Right forelimb (tissue), 1 donor: ENCODE measurements at places on chromosomes 2 and 18.

DNA sequence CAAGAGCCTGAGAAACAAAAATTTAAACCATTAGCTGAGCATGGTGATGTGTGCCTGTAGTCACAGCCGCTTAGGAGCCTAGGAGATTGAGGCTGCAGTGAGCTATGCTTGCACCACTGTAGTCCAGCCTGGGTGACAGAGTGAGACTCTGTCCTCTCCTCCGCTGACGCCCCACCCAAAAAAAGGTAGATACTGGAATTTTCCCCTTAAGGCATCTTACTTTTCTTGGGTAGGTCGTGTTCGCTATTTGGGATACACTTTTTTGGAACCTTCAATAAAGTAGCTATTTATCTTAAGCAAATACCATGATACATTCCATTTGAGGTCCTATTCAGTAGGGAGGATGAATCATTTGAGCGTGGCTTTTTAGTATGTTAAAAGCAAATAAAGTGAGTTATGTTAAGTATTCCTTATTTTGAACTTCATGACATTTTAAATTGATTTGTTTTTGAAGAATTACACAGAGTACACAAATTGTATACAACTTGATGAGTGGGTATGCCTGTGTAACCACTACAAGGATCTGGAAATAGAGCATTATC, 38.7 kb downstream of the RALBP1 start:
- no peak for DNase-seq

DNA sequence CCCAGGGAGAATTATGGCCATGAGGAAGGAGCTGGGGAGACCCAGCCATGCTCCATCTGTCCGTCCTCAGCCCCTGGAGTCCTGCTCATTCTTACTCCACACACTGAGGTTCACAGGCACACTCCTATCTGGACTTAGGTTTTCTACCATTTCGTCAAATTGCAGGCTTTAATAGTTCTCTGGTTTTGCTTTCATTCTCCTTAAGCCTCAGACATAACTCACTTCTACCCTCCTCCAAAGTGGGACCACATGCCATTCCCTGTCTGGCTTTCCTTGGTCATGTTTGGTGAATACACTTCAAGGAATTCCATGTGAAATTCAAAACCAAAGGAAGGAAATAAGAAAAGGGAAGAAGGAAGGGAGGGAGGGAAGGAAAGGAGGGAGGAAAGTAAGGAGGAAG, 115.7 kb downstream of the CMPK2 start:
- no peak for DNase-seq

DNA sequence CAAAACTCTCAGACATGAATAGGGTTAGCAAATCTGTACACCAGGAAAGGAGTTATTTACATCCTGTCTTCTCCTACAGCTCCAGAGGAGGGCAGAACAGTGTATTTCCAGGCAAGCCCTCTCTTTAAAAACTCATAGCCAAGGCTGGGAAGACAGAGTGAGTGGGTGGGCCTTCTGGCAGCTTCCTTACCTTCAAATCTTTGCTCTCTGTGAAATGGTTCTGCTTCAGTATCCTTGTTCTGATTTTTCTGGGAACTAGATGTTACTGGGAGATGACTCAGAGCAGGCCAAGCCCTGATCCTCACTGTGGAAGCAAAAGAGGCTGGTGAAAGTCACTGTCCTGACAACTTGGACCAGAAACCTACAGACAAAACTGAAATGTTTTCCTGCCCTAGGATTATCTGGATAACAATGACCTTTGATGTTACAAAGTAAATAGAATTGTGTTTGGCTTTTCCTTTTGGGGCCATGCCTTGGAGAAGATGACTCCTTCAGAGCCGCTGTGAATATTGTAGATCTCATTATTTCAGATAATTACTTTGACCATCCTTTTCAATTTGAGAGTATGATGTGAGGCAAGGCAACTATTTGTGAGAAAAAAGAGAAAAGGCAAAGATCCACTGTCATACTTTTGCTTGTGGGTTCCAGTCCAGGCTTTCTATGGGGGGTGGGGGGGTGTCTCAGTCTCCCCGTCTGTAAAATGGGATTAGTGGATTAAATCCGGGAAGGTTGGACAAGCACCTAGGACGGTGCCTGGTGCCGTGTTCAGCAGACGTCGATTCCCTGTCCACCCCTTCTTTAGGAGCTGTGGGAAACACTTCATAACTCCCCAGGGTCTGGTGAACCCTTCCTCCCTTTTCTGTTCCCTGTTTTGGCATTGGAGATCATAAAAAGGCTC, 644 bp upstream of the QPCT start:
- DNase-seq = peak; percentile 43

GRCh38 chr2:27501042-27501441, 4.4 kb downstream of the GCKR start:
- DNase-seq = no peak

- no peak for DNase-seq
These were observed 116.4 kb downstream of the LYPD6 start for GRCh38 chr2:149446748-149447147.

GRCh38 chr2:242057379-242058040, 188.0 kb downstream of the RTP5 start:
- DNase-seq = no peak

GRCh38 chr2:24461685-24462084, 29.4 kb upstream of the NCOA1 start:
- no peak for DNase-seq

DNA sequence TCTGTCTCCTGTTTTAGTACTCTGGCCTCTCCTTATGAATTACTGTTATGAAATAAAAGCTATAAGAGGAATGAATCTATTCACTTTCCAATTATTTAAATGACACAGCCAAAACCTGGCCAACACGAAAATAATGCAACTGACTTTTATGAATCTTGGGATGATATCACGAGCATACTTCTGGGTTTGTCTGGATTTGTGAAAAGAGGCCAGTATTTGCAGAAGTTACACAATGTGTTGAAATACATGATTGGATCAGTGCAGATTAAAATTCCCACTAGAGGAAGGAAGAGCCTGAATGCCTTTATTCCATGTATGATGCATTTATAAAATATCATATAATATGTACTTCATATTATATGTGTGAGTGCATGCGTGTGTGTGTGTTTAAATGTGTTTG, 418.2 kb downstream of the GRB14 start:
- no peak for DNase-seq

GRCh38 chr2:24513281-24514071, 22.4 kb downstream of the NCOA1 start:
- DNase-seq = no peak

- DNase-seq = no peak
These were observed 254.0 kb upstream of the RBMS1 start for GRCh38 chr2:160747501-160748170.

- DNase-seq = no peak
These were observed 576.8 kb downstream of the SATB2 start for GRCh38 chr2:198880986-198881385.

DNA sequence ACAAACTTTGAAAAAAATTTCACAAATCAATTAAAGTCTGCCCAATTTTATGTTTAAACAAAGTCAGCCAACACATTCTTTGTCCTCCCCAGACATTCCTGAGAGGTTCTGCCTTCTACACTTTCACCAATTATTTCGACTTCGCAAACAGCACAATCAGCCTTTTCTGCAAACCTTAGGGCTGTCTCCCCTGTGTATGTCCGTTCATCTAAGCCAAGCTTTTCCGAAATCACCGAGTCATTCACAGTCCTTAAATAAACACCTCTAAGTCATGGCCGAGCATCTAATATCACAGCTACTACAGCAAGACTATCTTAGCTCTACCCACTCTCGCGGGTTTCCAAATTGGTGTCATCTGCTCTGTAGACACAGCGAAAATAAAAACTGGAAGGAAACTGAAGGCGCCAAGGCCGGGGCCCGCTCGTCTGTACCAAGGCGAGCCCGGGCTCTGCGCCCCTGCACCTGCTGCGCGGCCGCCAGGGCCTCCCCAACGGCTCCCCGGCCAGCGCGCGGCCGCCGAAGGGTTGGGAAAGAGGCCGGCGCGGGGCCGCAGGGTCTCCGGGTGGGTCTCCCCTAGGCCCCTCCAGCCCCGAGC, 730 bp downstream of the ODC1 start:
- DNase-seq = no peak

GRCh38 chr2:119723784-119724467, 35.8 kb upstream of the PTPN4 start:
- DNase-seq = peak; percentile 37

DNA sequence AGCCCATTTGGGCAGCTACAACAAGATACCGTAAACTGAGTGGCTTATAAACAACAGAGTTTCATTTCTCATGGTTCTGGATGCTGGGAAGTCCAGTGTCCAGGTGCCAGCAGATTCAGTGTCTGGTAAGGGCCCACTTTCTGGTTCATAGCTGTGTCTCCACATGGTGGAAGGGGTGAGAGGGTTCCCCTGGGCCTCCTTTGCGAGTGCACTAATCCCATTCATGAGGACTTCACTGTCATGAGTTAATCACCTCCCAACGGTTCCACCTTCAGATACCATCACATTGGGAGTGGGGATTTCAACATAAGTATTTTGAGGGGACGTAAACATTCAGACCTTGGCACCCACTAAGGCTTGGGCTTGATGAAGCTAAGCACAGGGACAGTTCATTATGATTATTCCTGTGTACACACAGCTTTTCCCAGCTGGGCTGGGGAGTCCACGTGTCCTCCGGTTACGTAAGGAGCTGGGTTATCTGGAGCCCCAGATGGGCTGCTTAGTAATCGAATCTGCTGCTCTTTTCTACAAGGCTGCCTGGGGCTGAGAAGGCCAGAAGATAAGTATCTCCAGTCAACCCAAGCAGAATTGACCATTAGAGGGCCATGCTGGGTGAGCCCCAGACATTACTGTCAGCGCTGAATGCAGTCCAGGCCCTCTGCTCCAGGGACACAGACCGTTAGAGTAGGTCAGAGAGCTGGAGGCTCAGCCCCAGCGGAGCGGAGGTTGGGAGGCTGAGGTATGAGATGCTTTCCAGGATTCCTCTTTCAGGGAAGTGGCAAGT, 42.7 kb downstream of the EPAS1 start:
- no peak for DNase-seq

DNA sequence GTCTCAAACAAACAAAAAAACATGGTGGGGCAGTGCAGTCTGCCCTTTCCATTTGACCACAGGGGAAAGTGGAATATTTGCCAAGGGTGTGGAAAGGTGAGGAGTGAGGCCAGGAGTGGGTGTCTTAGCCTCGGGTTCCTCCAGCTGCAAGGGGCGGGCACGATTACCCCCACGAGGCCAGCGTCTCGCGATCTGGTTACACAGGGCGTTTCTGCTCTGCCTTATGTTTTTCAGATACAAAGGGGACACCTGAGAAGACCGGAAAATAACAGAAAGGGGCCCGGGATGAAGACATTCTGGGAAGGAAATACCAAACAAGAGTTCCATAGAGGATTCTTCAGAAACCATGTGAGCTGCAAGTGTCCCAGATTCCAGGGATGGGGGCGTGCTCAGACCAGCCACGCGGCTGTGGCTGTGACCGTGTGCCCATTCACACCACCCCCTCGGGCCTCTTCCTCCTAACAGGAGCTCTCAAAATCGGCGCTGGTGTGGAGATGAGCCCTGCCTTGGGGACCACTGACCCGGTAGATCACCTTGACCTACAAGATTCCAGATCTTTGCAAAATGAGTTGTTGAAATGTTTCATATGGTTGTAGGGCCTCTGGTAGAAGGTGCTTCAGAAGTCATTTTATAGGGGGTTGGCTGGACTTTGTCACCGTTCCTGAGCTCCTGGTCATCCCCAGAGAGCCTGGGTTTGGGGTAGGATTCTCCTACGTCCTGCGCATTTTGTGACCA, 34.2 kb downstream of the FAM178B start:
- DNase-seq = peak; percentile 32

GRCh38 chr2:197042739-197043196, 116.3 kb upstream of the PGAP1 start:
- DNase-seq = no peak

DNA sequence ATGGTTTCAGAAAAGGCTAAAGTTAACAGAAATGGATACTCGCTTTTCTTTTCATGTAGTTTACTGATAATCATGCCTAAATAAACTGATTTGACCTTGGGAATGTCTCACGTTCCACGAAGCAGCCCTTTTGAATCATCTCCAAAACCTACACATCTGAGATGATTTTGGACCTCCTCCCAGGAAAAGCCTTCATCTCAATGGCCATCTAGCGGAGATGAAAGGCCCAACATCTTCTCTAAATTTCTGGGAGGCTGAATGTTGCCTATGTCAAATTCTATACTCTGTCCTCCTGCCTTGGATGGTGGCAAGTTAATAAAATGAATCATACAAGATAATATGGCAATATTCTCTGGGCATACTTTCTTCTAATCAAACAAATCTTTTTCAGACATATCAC, 448.5 kb downstream of the ZEB2 start:
- DNase-seq = no peak

GRCh38 chr2:7884338-7884737, 797.5 kb upstream of the ID2 start:
- DNase-seq = no peak

DNA sequence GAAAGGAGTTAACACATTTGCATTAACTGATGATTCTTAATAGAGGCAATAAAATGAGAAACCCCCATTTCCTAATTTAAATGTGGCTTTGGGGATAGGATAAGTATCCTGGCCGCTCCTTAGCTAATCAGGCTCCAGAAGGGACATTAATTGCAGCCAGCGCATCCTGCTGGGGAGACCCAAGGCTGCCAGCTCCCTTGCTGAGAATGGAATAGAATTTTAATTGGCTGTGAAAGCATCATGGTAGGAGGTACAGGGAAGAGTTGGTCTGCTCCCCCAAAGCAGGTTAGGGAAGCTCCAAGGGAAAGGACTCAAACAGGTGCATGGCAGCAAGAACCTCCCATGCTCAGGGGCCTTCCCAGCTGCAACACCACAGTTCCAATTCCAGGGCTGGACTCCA, 71.4 kb downstream of the MARCHF4 start:
- DNase-seq = no peak

DNA sequence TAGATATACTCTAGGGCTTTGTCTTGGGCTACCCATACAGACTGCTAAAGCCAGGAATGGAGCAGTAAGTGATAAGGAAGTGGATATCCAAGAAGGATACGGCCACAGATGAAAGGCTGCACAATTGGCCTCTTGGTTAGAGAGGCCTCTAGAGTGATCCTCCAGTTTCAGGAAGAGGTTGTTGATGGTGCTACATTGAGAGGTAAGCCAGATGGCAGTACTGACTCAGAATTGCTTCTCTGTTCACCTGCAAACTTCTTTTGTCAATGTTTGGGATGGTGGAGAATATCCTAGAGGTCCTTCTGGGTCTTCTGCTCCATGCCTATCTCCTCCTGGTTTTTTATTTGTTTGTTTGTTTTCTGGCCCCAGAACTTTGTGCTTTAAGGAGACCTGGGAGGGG, 226.8 kb upstream of the LRRTM1 start:
- no peak for DNase-seq

DNA sequence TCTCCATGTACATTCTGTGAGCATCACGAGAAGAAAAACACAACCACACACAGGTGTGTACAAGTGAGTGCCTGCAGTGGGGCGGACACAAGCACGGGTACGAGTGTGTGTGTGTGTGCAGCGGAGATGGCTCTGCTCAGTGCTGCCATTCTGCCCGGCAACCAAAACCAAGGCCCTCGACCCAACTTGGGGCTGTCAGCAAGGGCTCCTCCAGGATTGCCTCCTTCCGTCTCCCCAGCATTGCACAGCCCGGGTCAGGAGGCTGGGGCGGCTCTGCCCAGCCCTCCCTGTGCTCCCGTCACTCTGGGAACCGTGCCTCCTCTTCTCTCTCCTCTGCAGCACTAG, 66.5 kb downstream of the PXDN start:
- DNase-seq = no peak
